ENCODE measurements at places on chromosomes 7 and 10. TPM values are rescaled to one million over a fixed set of nuclear protein-coding genes. Genes with fewer than 3 reads are reported as not detected.
A peak's percentile ranks its signal among the peaks of the same experiment; 100 is the strongest.

DNA sequence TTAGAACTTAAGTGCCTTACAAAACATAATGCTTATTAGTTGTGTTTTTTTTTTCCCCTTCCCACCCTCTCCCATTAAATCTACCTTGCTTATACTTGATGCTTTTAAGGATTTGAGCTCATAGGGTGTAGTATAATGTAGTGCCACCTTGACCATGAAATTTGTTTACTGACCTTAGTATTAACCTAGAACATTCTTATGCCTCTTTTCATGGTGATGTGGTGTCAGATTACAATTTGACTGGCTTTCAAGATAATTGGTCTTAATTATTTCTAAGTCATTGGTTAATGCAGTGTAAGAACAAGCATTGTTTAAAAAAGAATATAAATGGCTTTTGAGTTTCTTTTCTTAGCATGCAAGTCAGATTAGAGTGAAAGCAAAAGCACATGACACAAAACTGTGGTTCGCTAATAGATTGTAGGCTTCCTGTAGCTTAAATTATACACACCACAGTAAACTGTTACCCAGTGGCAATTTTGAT, 61.8 kb downstream of the ADD3 start:
- peak; percentile 69 for DNase-seq

DNA sequence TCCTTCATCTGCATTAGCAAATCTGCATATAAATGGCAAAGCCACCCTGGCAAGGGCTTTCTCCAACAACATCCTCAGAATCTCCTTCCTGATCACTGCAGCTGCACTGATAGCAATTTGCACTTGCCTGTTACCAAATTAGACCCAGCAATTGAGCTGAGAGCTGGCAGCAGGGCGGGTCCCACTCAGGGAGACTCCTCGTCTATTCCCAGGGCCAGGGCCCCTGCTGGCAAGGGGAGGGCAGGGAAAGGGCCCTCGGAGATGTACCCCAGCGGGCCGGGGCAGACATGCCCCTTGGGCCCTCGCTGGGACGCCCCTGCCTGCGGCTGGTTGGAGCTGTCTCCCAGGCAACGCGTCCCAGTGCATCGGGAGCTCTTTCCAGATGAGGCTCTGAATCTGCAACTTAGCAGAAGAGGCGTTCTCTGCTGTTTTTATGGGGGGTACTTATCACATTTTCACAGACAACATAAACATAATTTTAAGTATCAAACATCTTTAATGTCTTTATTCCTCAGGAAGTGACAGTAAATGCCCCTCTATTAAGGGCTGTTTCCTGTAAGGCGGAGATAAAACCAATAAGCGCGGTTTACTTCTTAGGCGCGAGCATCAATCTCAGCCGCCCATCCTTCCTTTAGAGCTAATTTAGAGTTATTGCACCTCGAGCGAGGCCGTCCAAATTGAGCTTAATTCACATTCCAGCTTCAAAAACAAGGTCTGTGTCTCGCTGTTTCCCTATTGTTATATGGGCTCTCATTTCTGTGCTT, 249.0 kb upstream of the PPP2R2D start:
- no peak for DNase-seq

DNA sequence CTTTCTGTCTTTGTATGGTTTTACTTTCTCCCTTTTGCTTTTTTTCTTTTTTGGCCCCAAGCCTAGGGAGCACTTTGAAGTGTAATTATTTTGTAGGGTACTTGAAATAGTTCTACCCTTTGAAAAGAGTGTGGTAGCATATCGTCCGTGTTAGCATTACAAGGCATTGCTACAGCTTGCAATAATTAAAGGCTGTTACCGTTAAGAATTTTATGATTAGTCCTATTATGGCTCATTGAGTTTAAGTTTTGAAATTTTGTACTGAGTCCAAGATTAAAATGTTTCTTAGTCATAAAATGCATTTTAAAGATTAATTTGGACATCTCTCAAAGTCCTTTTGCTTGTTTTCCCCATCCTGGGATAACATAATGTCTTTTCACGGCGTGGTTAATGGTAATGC, 490.0 kb upstream of the LRRN3 start:
- no peak for DNase-seq

GRCh38 chr7:115153176-115153575, 231.3 kb downstream of the MDFIC start:
- no peak for DNase-seq

DNA sequence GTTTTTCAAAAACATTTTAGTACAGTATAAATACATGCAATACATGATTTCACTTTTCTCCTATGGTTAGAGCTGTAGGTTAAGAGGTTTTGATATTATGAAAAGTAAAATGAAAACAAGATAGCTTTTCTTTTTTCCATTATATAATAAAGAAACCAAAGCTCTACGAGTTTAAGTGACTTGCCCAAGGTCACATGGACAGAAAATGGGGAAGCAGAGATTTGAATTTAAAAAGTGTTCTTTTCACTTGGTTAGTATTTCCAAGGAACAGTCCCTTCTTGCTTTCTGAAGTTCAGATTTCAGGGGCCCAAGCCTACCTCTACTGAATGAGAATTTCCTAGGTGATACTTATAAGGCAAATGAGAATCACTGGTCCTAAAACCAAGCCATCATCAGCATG, 13.2 kb upstream of the MAP3K8 start:
- no peak for DNase-seq

DNA sequence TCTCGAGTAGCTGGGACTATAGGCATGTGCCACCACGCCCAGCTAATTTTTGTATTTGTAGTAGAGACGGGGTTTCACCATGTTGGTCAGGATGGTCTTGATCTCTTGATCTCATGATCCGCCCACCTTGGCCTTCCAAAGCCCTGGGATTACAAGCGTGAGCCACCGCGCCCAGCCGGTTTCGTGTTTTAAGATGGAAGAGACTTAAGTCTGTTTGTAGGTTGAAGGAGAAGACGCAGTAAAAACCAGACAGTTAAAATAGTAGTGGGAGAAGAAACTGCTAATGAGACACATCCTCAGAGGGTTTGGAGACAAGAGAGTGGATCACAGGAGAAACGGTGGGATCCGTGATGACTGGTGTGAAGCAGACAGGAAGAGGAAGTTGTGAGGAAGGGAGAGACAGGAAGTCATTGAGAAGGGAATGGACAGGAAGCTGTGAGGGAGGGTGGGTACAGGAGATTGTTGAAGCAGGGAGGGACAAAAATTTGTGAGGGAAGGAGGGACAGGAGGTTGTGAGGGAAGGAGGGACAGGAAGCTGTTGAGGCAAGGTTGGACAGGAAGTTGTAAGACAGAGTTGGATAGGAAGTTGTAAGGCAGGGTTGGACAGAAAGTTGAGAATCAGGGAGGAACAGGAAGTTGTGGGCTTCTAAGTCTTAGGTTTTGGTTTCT, 115.5 kb downstream of the WDFY4 start:
- DNase-seq = peak; percentile 74

- DNase-seq = no peak
Measured at GRCh38 chr10:76301950-76302349, 870.5 kb downstream of the LRMDA start.

DNA sequence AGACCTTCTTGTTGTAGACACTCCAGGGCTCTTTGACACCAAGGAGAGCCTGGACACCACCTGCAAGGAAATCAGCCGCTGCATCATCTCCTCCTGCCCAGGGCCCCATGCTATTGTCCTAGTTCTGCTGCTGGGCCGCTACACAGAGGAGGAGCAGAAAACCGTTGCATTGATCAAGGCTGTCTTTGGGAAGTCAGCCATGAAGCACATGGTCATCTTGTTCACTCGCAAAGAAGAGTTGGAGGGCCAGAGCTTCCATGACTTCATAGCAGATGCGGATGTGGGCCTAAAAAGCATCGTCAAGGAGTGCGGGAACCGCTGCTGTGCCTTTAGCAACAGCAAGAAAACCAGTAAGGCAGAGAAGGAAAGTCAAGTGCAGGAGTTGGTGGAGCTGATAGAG, 5.5 kb downstream of the GIMAP7 start:
- peak; percentile 87 for DNase-seq

DNA sequence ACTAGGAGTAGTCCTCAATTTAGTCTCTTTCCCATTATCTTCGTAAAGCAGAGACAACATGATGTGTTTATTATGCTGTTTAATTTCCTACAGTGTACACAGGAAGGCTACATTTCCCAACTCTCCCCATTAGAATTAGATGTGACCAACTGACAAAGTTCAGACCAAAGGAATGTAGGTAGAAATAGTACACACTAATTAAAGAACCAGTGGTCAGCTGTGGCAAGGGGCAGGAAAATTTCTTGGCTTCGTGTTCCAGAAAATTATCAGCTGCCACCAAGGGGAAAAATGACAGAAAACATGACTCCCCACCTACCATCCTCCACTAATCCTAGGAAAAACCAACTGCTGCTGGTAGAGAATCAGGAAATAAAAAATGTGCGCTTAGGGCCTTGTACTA, 125.6 kb downstream of the PPP1R3A start:
- no peak for DNase-seq

GRCh38 chr10:9097991-9098306, 1043.5 kb downstream of the GATA3 start:
- no peak for DNase-seq

The TAS2R16 gene
- not detected for total RNA-seq

The CHAT gene
- 0.24 TPM for total RNA-seq

The ACTR1A gene
- 64.8 TPM for total RNA-seq

The NPSR1 gene
- not detected for total RNA-seq

The HMX2 gene
- not detected for total RNA-seq

The DNMBP gene
- total RNA-seq = 1.3 TPM
